ENCODE measurements at places on chromosomes 13 and 19. TPM values are rescaled to one million over a fixed set of nuclear protein-coding genes. Genes with fewer than 3 reads are reported as not detected.

DNA sequence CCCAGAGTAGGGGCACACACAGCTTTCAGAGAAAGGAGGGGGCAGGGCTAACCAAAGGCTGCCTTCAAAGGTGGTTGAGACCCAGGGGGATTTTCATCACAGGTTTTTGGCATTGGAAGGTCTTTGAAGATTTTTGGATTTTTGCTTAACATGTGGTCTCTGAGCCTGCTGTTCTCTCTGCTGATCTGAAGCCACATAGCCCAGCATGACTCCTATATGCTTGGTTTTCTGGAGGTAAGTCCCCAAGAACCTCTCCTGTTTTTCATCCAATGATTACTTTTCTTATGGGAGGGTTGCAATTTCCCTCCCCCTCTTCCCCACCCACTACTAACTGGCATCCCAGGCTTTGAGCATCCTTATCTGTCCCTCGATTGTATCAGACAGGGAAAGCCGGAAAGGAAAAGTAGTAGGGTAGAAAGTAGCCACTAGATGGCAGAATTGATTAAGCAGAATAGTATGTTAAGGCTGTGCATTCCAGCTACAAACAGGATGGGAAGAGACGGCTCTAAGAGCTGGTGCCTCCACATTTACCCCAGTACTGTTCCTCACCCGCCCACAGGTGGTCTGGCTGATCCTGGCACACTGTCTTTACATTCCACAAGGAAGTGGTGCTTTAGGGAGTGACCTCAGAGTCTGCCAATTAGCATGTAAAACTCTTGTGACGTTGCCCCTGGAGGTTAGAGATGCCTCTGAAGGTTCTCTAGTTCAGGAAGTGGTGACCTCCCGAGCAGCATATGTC is 218.9 kb upstream of the EDNRB start:
- DNase-seq, result peak; percentile 38

DNA sequence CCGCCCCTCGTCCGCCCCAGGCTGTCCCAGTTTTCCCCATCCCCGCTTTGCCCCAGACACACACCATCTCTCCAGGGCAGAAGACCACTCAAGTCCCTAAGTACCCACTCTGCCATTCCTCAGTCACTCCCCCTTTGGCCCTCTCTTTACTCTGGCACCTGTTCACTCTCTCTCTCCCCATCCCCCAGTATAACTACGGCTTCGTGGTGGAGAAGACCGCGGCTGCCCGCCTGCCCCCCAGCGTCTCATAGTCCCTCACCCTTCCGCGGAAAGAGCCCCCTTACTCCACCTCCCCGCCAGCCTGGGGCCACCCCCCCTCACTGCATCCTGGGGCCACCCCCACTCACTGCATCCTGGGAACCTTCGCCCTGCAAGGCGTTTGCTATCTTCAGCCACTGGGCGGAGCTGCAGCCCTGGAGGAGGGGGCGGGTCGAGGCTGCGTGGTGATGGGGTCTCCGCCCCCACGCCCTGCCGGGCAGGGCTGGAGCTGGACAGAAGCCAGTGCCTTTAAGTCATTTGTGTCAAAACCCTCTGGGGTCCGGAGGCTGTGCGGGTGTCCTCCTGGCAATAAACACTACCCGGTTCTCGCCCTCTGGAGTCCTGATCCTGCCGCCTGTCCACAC is 5.0 kb downstream of the MVB12A start:
- DNase-seq, result no peak

GRCh38 chr19:1340681-1341469 is 42.8 kb upstream of the NDUFS7 start:
- no peak for DNase-seq

- no peak for DNase-seq
These were observed 25.6 kb downstream of the MLLT1 start for GRCh38 chr19:6253954-6254733.

DNA sequence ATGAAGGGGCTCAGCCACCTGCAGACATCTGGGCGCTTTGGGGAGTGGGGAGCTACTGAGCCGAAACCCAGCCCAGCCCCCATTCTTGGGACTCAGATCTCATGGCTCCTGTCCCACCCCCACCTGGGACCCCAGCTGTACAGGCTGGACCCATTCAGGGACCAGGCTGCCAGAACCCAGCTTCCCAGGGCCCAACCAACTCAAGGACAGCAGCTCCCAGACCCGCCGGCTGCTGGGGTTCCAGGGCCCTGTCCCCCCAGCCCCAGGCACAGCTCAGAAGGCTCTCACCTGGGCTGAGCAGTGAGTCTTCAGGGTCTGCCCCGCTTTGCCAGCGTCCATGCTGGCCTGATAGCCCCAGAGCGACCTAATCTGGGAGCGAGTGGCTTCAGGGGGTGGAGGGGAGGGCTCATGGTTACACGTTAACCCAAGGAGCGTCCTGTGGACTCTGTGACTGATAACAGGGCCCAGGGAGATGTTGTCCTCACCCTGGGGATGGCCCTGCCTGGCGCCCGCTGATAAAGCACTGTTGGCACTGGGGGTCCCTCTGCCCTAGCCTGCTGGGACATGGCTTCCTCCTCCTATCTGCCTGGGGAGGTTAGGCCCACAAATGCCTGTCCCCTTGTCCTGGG is at the start of gene TMEM86B:
Gene TMEM86B (minus strand): TSS at position 361 of the 629 bp plus-strand sequence. CDS start 22 bp downstream, at position 339.
- DNase-seq, result no peak

TMEM38A gene
- polyA plus RNA-seq, result 15.1 TPM

SLC8A2 gene
- polyA plus RNA-seq, result not detected

GRIK5 gene
- polyA plus RNA-seq, result not detected

Measured in naive B cell (primary cell).